ENCODE measurements at places on chromosomes 1 and 21.

GRCh38 chr1:227429447-227430359 lies 111.4 kb upstream of the CDC42BPA start:
- peak; percentile 56 for DNase-seq

GRCh38 chr1:48084826-48085225 lies 87.6 kb upstream of the TRABD2B start:
- no peak for DNase-seq

DNA sequence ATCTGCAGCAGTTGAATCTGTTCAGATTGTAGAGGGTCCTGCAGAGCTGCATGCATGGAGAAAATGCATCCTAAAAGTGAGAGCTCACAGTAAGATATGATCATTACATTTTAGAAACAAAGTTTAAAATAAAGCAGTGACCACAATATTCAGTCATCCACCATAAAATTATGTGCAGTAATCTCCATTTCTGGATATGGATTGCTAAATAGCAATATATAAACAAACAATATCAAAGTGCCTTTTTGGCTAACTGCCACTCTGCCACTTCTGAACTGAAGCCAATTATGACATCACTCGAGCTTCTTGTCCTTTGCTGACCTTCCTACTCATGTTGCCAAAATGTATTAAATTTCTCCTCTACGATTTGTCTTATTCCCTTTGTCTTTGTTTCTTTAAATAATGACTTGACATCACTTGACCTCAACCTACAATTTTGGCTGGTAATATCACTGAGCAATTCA lies 262.0 kb upstream of the CXADR start:
- peak; percentile 43 for DNase-seq

DNA sequence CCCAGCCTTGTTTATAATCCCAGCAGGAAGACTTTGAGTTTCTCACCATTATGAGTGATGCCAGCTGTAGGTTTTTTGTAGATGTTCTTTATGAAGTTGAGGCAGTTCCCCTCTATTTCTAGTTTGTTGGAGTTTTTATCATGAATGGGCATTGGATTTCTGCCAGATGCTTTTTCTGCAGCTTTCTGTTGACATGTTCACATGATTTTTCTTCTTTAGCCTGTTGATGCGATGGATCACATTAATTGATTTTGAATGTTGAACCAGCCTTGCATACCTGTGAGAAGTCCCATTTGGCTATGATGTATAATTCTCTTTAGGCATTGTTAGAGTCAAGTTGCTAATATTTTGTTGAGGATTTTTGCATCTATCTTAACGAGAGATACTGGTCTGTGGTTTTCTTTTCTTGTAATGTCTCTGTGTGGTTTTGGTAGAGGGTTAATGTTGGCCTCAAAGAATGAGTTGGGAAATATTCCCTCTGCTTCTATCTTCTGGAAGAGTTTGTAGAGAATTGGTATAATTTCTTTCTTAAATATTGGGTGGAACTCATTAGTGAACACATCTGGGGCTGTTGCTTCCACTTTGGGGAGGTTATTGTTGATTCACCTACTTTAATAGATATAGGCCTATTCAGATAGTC lies 33.2 kb downstream of the ZBTB40 start:
- DNase-seq, result no peak

- peak; percentile 16 for DNase-seq
These were observed 37.0 kb downstream of the UBE2G2 start for GRCh38 chr21:44764319-44765230.

DNA sequence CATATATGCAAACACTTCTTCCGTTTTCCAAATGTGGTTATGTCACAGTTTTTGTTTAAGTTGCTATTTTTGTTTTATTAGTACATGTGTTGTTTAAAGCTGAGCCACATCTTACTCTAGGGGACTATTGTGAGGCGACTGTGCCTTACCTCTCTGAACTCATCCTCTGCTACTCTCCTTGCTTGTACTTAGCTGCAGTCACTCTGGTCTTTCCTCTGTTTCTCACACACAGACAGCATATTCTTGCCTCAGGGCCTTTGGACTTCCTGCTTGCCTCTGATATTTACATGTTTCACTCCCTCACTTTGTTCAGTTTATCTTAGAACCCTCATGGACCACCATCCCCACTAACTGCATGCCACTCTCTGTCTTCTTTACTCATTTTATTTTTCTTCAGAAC lies 101.1 kb downstream of the MACF1 start:
- no peak for DNase-seq

- DNase-seq, result peak; percentile 66
These were observed 118.8 kb upstream of the PBX1 start for GRCh38 chr1:164440232-164440631.

DNA sequence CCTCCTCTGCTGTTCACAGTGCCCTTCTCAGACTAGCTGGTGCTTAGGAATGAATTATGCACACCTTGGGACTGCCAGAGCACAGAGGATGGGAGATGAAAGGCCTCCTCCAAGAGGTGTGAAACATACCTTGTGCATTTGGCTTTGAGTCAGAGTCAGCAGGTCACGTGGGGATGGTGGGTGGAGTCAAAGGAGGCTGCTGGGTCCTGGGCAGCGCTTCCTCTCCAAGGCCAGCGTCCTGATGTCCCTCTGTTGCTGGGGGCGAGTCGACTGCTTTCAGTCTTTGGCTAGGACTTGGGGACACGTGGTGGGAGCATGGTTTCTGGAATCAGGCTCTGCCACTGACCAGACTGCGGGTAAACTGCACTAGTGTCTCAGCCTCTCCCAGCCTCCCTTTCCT lies 91.2 kb downstream of the AJAP1 start:
- no peak for DNase-seq

DNA sequence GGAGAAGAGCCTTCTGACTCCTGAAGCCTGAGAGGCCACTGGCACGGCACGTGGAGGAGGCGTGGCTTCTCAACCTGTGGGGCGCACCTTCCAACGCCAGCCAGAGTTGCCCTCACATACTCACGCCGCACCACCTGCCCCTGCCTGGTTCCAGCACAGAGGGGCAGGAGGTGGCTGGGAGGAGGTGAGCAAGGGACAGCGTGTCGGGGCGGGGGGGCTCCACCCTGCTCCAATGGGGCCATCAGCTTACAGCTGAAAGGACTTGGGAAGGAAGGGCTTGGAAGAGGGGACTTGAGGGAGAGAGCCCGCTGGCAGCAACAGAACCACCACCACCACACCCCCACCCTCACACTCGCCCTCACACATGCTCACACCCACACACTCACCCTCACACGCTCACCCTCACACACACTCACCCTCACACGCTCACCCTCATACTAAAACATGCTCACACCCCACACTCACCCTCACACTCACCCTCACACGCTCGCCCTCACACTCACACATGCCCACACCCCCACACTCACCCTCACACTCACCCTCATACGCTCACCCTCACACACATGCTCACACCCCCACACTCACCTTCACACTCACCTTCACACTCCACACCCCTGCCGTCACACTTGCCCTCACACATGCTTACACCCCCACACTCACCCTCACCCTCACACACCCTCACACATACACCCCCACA lies 41.6 kb upstream of the EDN2 start:
- DNase-seq, result no peak

- peak; percentile 81 for DNase-seq
These were observed 213.8 kb upstream of the TMEM51 start for GRCh38 chr1:14939527-14940284.

GRCh38 chr1:236433819-236434315 lies 39.8 kb downstream of the EDARADD start:
- DNase-seq, result no peak

DNA sequence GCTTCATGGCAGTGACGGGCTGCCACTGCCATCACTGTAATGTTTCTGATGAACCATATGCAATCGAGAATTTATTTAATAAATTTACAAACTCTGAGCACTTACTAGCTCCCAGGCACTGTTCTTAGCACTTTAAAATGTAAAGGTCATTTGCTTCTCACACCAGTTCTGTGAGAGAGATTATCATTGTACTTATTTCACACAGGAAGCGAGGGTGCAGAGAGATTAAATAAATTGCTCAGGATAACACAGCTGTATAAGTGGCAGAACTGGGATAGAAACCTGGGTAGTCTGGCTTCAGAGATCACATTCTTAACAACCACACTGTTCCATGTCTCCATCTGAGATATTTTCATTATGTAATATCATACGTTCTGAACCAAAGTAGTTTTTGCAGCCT lies 119.9 kb downstream of the MAST2 start:
- no peak for DNase-seq

DNA sequence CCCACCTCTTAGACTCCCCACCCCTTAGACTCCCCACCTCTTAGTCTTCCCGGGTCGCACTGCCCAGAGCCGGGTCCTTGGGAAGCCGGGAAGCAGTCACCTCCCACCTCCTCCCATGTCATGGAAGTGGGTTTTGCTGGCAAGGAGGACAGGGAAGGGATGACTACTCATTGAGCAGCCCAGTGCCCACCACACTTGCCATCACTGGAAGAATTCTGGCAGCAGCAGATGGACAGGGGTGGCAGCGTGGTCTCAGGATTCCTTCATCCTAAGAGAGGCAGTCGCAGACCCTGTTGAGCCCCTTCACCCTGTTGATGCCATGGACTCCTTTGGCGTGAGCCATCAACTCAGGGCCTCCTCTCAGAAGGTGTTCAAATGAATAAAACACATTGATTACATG lies 140.8 kb downstream of the PGBD5 start:
- no peak for DNase-seq

- DNase-seq, result no peak
These were observed 141.1 kb upstream of the MAP1LC3C start for GRCh38 chr1:242139986-242140385.

DNA sequence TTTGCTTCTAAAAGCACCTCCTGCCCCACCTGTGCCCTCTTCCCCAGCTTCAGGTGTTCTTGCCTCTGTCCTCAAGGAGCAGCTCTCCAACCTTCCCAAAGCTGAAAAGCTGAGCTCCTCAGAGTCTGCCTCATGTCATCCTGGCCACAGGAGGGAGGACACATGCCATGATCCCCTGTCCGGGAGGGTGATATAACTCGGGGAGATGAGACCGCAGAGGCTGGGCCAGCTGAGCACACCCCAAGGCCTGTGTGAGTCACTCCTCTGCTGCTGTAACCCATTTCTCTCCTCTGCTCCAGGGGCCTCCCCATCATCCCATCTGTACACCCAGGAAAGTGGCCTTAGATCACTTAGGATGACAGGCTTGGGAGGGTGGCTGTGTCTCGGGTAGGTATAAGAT lies 49.8 kb downstream of the EPHB2 start:
- no peak for DNase-seq
